Ascending aorta (tissue), 2 donors: ENCODE measurements at places on chromosomes 4 and X. TPM values are rescaled to one million over a fixed set of nuclear protein-coding genes. Genes with fewer than 3 reads are reported as not detected.

DNA sequence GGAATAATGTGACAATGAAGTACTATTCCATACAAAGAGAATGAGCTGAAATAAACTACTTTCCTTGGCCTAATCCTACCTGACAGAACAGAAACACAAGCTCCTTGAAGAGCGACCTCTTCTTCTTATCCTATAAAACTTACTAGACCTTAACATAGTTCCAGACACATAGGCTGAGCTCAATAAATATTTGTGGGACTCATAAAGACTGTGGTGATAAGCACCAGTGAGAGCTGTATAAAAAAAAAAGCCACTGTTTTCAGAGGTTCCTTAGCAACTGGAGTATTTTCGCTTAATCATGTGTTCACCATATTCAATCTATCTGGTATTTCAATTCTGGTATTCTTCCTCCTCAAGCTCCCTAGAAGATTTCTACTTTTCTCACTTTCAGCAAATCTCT, 1129.6 kb downstream of the STPG2 start:
- no peak overlapping the region for H3K27ac ChIP-seq
- H3K27me3 ChIP-seq = no peaks in the 10 kb centered on the region
- no peak overlapping the region for H3K4me3 ChIP-seq
- no peaks in the 10 kb centered on the region for H3K36me3 ChIP-seq
- no peak for DNase-seq
- H3K4me1 ChIP-seq = no peaks in the 10 kb centered on the region

DNA sequence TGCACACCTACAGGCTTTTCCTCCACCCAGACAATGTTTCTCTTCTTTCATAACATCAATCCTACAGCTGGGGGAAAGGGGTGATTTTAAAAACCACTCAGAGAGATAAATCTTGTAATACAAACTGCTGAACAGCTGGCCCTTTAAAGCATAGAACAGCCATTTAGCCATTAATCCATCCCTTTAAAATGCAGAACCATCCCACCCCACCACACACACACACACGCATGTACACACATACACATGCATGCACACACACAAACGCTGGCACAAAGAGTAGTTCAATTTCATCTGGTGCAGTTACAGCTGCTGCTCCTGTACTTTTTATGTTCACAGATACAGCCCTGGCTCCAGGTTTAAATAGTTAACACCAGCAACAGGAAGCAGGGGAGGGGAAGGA, 426.1 kb downstream of the MID1IP1 start:
- DNase-seq = no peak
- no peak overlapping the region for H3K4me3 ChIP-seq
- no peaks in the 10 kb centered on the region for H3K27me3 ChIP-seq
- H3K4me1 ChIP-seq = no peaks in the 10 kb centered on the region
- H3K36me3 ChIP-seq = no peaks in the 10 kb centered on the region
- H3K27ac ChIP-seq = no peak overlapping the region

SPATA4 gene
- not detected for total RNA-seq

DNA sequence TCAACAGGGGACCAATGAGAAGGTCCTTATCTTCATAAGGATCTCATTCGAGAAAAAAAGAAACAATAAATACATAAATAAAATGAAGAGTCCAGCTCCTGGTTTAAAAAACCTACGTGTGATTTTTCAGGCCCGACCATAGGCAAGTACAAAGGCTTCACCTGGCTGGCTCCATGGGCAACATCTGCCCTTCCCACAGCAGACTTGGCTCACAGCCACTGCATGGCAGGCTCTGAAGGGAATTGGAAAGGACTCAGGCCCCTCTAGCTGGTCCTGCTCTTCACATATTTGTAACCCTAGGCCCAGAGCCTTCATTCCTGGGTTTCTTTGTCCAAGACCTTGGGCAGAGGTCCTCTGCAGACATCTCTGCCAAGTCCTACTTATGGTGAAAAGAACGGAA, 228.1 kb downstream of the QDPR start:
- H3K4me1 ChIP-seq = no peaks in the 10 kb centered on the region
- no peaks in the 10 kb centered on the region for H3K36me3 ChIP-seq
- no peak overlapping the region for H3K4me3 ChIP-seq
- H3K27ac ChIP-seq = no peak overlapping the region
- no peak for DNase-seq

DNA sequence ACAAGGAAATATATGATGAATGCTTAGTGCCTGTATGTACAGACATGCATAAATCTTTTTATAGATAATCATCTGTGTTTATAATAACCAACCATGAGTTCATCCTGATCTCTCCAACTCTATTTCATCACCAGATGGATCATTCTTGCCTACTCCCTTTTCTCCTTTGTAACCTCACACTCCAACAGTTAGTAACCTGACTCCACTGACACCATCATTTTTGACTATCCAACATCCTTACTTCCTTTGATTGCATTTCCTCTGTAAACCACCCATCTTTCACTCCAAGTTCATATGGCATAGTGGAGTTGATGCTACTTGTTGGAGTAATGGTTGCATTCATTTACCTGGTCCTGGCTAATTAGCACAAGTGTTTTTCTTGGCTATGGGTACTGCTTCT, 170.6 kb downstream of the ZNF330 start:
- no peak for DNase-seq
- H3K27me3 ChIP-seq = no peaks in the 10 kb centered on the region
- H3K27ac ChIP-seq = no peak overlapping the region
- no peak overlapping the region for H3K4me3 ChIP-seq

GRCh38 chr4:6044276-6044675, 26.0 kb upstream of the C4orf50 start:
- H3K27me3 ChIP-seq = no peaks in the 10 kb centered on the region
- no peak overlapping the region for H3K27ac ChIP-seq
- no peaks in the 10 kb centered on the region for H3K36me3 ChIP-seq
- H3K4me3 ChIP-seq = no peak overlapping the region
- no peak for DNase-seq
- H3K4me1 ChIP-seq = no peaks in the 10 kb centered on the region

DNA sequence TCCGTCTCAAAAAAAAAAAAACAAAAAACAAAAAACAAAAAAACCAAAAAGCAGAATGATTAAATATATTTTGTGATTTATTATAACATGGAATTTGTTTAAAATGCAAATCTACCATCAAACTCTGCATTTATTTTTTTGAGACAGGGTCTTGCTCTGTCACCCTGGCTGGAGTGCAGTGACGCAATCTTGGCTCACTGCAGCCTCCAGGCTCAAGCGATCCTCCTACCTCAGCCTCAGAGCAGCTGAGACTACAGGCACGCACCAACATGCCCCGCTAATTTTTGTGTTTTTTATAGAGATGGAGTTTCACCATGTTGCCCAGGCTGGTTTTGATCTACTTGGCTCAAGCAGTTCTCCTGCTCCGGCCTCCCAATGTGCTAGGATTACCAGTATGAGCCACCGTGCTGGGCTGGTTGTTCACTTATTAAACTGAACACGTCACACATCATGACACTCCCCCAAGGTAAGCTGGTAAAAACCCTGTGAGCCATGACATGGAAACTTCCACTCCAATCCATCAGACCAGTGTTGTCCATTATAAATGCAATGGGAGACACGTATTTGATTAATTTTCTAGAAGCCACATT, 45.7 kb downstream of the RBM47 start:
- H3K4me3 ChIP-seq = no peak overlapping the region
- H3K36me3 ChIP-seq = no peaks in the 10 kb centered on the region
- no peak overlapping the region for H3K27ac ChIP-seq
- no peaks in the 10 kb centered on the region for H3K27me3 ChIP-seq
- no peaks in the 10 kb centered on the region for H3K4me1 ChIP-seq

GRCh38 chr4:6885953-6886557, 23.6 kb upstream of the TBC1D14 start:
- H3K36me3 ChIP-seq = peaks cover 30% of the 10 kb centered on the region
- peaks cover 14% of the 10 kb centered on the region for H3K4me1 ChIP-seq
- peak overlapping the region; percentile 79 for H3K27ac ChIP-seq
- H3K27me3 ChIP-seq = no peaks in the 10 kb centered on the region
- peak overlapping the region; percentile 37 for H3K4me3 ChIP-seq

- H3K4me1 ChIP-seq = no peaks in the 10 kb centered on the region
- peak overlapping the region; percentile 81 for H3K4me3 ChIP-seq
- no peaks in the 10 kb centered on the region for H3K27me3 ChIP-seq
- peak overlapping the region; percentile 88 for H3K27ac ChIP-seq
- DNase-seq = no peak
Observed at GRCh38 chrX:104166735-104167436, 633 bp downstream of the FAM199X start.

DNA sequence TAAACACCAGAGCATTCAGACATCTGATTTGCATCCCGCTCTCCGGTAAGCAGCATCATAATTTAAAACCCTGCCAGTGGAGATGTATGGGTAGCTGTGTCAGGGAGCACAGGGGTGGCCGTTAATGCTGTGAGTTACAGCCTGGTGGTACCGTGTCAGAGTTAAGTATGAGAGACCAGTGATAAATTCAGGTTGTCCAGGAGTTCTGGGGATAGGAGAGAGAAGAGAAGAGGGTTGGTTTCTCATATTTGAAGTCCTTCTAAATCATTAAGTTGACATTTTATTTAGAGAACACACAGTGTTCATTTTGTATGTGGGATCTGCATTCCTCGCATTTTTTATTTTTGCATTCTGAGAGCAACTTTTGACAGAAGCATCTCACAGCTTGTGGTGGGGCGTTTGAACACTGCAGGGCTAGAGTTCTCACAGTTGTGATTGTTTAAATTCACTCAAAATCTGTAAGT, 157.6 kb downstream of the DCLK2 start:
- H3K4me3 ChIP-seq = no peak overlapping the region
- peaks cover 31% of the 10 kb centered on the region for H3K4me1 ChIP-seq
- no peaks in the 10 kb centered on the region for H3K27me3 ChIP-seq
- H3K27ac ChIP-seq = peak overlapping the region; percentile 82
- H3K36me3 ChIP-seq = no peaks in the 10 kb centered on the region
- DNase-seq = no peak

GRCh38 chr4:100372432-100372831, 145.4 kb downstream of the EMCN start:
- H3K27ac ChIP-seq = no peak overlapping the region
- no peak for DNase-seq
- no peaks in the 10 kb centered on the region for H3K36me3 ChIP-seq
- no peak overlapping the region for H3K4me3 ChIP-seq
- H3K27me3 ChIP-seq = no peaks in the 10 kb centered on the region

IKBKG gene
- 37.5 TPM for total RNA-seq

CT45A2 gene
- not detected for total RNA-seq

GRCh38 chr4:24769571-24769970, 25.8 kb upstream of the SOD3 start:
- DNase-seq = no peak
- H3K4me3 ChIP-seq = no peak overlapping the region
- no peaks in the 10 kb centered on the region for H3K27me3 ChIP-seq

DNA sequence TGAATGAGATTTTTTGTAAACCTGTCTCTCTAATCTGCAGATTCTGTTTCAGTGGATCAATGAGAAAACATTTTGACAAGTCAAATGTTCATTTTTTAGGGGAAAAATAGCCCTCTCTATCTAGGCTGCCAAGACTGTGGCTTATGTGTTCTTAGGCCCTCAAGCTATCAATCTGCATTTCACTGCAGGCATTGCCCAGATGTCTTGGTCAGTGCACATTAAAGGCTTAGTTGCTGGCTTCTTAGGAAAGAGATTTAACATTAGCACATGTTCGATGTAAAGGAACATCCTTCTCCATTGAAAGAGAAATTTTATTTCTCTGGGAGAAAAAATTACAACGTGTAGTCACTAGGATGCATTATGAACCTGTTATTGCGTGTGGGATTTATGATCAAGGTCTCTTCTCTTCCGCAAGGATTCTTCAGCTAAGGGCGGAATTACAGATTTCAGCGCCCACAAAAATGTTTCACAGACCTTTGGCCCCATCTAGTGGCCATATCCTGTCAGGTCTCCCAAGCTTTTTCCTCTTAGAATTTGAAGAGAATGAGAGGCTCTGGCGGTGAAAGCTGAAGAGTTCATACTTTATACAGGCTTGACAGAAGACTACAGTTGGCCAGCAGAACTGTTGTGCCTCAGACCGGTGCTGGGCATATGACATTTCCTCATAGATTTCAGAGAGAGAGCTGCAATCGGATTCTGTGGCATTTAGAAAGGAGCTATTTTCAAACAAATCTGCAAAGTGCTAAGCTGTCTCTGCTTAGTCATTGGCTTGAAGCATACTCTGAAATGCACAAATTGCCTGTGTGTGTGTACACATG, 144.6 kb upstream of the NOCT start:
- H3K27me3 ChIP-seq = no peaks in the 10 kb centered on the region
- no peak overlapping the region for H3K27ac ChIP-seq
- no peaks in the 10 kb centered on the region for H3K4me1 ChIP-seq
- H3K36me3 ChIP-seq = no peaks in the 10 kb centered on the region
- H3K4me3 ChIP-seq = no peak overlapping the region

SPANXN3 gene
- not detected for total RNA-seq

DNA sequence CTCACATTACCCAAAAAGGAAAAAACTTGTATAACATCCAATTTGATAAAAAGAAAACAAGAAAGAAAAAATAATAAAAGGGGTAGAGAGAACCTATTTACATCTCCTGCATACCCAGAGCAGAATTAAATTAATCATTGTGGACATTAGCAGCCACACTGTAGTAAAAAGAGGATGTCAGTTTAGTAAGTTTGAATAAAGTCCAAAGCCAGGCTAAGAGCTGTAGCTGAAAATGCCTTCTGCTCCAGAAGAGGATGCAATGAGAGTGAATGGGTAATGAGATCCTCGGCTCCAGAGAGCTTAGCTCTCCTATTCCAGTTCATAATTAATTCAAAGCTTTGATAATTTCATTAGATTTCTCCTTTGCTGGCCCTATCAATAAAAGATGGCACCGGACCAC, 78.2 kb downstream of the SLC10A7 start:
- no peaks in the 10 kb centered on the region for H3K36me3 ChIP-seq
- no peak for DNase-seq
- H3K4me3 ChIP-seq = no peak overlapping the region
- no peak overlapping the region for H3K27ac ChIP-seq

GLRB gene
- 8.4 TPM for total RNA-seq

DNA sequence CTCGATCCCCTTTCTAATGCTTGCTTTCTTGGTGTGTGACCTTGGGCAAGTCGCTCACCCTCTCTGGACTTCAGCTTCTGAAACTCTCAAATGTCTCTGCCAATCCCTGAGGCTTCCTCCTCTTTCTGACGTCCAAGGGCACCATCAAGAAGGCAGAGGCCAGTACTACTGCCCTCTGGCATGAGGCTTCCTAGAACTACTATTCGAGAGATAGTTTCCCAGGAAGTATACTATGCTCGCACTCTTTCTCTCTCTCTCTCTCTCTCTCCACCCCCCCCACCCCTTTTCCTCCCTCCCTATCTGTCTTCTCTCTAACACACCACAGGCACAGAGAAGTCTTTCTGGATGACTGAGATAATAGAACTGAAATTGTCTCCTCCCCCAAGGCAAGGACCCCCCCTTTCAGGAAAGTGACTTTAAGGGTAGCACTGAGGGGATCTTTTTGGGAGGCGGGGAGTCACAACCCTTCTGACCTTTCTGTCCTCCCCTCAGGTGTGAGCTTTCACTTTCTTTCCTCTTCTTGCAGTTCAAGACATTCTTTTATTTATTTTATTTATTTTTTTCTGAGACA, 20.0 kb upstream of the BCOR start:
- H3K4me1 ChIP-seq = no peaks in the 10 kb centered on the region
- H3K27ac ChIP-seq = no peak overlapping the region
- no peaks in the 10 kb centered on the region for H3K36me3 ChIP-seq
- no peak overlapping the region for H3K4me3 ChIP-seq

- no peak overlapping the region for H3K27ac ChIP-seq
- peaks cover 6% of the 10 kb centered on the region for H3K4me1 ChIP-seq
- H3K4me3 ChIP-seq = no peak overlapping the region
Observed at GRCh38 chr4:24642981-24643547, 58.7 kb upstream of the DHX15 start.

- H3K4me3 ChIP-seq = no peak overlapping the region
- H3K4me1 ChIP-seq = no peaks in the 10 kb centered on the region
- no peak overlapping the region for H3K27ac ChIP-seq
- H3K36me3 ChIP-seq = no peaks in the 10 kb centered on the region
Observed at GRCh38 chr4:69799337-69799736, 38.9 kb upstream of the SULT1B1 start.
